ENCODE measurements at places on chromosomes 2 and 18.

DNA sequence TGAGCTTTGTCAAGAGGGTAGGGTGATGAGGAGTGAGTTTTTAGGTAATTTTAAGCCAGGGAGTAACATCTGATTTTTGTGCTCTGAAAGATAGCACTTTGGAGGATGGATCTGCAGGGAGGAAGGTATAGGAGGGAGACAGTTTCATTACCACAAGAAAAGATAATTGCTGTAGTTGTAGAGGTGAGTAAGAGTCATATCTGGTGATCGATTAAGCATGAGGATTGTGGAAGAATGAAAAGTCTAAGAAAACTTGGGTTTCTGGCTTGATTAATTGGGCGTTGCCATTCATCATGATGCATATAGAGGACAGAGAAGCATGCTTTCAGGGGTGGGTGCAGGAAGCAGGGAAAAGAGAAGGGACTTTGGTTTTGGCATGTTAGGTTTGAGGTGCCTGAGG lies 18.5 kb downstream of the KCMF1 start:
- peaks cover 2% of the 10 kb centered on the region for H3K36me3 ChIP-seq
- no peak overlapping the region for H3K4me3 ChIP-seq
- no peak overlapping the region for H3K27ac ChIP-seq
- no peak for DNase-seq
- no peaks in the 10 kb centered on the region for H3K27me3 ChIP-seq

- no peaks in the 10 kb centered on the region for H3K36me3 ChIP-seq
- no peak overlapping the region for H3K27ac ChIP-seq
- H3K4me3 ChIP-seq: no peak overlapping the region
- H3K27me3 ChIP-seq: no peaks in the 10 kb centered on the region
- no peaks in the 10 kb centered on the region for H3K4me1 ChIP-seq
These were observed 42.3 kb downstream of the SCN3A start for GRCh38 chr2:165161510-165161909.

DNA sequence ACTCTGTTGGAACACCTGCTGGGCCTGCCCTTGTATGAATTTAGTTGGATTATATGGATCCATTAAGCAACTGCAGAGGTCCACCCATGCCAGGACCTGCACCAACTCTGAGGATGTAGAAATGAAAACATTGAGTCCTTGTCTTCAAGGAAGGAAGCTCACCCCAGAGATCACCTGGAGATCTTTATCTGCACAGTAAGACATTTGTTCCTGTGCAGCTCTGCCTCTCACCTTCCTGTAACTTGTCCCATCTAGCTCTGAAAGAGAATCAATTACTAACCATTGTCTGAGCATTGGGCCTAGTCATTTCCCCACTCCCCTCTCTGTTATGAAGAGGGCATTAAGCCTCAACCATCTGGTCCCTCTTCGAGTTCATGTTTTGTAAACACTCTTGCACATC lies 105.2 kb upstream of the YWHAQ start:
- no peak for DNase-seq
- peak overlapping the region; percentile 35 for H3K27ac ChIP-seq
- peaks cover 38% of the 10 kb centered on the region for H3K4me1 ChIP-seq
- no peaks in the 10 kb centered on the region for H3K27me3 ChIP-seq

DNA sequence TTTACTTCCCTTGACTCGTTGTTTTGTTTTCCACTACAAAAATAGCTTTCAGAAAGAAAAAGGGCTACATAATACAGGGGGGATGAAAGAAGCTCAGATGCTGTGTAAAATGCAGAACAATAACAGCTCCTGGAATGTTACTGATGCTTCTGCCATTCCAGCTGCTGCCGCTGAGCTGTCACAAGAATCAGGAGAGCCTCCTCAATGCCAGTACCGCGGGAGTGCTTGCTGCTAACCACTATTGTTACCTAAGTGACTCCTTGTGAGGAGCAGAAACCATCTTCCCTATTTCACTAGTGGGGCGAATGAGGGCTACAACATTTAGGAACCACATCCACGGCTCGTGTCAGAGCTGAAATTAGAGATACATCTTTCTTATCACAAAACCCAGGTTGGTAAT lies 384.8 kb downstream of the GALR1 start:
- no peak overlapping the region for H3K4me3 ChIP-seq
- H3K27ac ChIP-seq: no peak overlapping the region
- no peaks in the 10 kb centered on the region for H3K36me3 ChIP-seq
- H3K27me3 ChIP-seq: no peaks in the 10 kb centered on the region
- no peaks in the 10 kb centered on the region for H3K4me1 ChIP-seq
- DNase-seq: no peak

- no peaks in the 10 kb centered on the region for H3K4me1 ChIP-seq
- no peak overlapping the region for H3K27ac ChIP-seq
- peaks cover 3% of the 10 kb centered on the region for H3K36me3 ChIP-seq
These were observed 30.3 kb downstream of the ICA1L start for GRCh38 chr2:202841090-202841867.

DNA sequence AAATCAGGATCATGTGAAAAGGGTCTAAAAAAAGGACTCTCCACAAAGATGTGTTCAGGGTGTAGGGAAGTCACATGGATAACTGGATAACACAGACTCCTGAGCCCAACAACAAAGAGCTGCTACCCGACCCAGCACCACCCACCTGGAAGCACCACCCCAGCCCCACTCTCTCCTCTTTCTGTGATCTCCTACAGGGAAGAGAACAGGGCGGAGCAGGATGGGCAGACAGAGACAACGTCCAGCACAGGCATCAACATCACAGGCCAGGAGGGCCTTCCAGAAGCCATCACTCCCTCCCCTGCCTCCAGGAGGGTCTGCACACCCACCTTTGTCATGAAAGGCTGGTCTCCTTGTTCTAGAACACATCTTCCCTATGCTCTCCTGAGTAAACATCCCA lies 1.3 kb upstream of the CIB4 start:
- H3K27me3 ChIP-seq: peaks cover 20% of the 10 kb centered on the region
- H3K36me3 ChIP-seq: no peaks in the 10 kb centered on the region
- H3K4me1 ChIP-seq: peaks cover 4% of the 10 kb centered on the region
- no peak for DNase-seq

- H3K27ac ChIP-seq: no peak overlapping the region
- no peak overlapping the region for H3K4me3 ChIP-seq
- no peak for DNase-seq
- no peaks in the 10 kb centered on the region for H3K4me1 ChIP-seq
These were observed 152.4 kb downstream of the ZFP36L2 start for GRCh38 chr2:43074052-43074451.

DNA sequence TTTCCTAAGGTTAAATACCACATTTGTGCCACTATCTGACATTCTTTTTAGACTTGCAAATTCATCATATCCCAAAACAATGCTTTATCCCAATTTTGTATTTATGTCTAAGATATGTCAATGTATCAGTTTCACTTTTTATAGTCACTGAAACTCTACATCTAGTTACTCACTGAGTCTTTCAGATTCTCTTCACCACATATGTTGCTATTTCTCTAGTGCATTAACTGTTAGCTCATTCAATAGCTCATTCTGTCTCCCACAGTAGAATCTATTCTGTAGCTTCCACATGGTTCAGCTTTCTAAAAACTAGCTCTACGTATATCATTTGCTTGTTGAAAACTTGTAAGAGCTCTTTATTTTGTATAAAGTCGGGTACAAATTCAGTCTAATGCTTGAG lies 1420.6 kb upstream of the NXPH2 start:
- DNase-seq: no peak
- H3K4me3 ChIP-seq: no peak overlapping the region

DNA sequence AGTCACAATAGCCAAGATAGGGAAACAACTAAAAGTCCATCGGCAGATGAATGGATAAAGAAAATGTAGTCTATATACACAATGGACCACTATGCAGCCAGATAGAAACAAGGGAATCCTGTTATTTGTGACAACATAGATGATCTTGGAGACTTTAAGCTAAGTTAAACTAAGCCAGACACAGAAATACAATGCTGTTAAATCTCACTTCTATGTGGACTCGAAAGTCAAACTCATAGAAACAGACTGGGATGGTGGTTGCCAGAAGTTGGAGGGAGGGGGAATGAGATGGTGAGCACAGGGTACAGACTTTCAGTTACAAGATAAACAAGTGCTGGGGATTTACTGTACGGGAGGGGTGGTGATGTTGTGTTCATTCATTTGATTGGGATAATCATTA lies 5.4 kb upstream of the CNDP1 start:
- no peaks in the 10 kb centered on the region for H3K4me1 ChIP-seq
- no peak for DNase-seq
- no peak overlapping the region for H3K4me3 ChIP-seq
- H3K27me3 ChIP-seq: peaks cover 4% of the 10 kb centered on the region
- H3K36me3 ChIP-seq: peaks cover 3% of the 10 kb centered on the region

DNA sequence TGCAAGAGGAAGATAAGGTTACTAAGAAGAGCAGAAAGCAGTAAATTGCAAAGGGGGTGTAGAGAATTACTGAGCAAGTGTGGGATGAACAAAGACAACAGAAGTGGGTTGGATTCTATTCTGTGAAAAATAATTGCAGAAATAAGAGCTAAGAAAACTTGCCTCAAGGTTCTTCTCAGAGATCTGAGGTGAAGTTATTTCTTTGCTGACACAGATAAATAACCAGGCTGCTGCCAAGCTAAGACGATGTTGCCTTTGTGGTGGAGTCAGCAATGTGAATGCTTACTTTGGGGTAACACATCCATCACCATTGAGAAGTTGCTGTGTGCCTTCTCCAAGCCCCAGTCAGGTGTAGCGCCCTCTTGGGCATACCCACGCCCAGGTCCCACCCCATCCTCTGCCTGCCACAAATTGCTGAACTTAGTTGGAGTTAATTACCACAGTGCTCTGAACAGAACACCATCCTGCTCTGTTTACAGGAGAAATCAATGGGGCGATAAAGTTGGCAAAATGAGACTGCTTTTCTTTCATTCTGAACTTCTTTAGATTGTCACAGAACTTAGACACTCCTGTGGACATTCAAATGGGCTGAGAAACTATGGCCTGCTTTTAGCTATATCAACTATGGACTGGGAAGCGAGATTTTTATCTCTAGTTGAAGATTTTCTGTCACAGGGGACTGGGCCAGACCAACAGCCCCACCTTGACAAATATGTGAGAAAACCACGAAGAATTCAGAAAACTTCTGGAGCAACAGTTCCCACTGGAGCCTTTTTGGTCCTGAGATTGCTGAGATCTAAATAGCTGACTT lies 283.6 kb downstream of the TMX3 start:
- peaks cover 2% of the 10 kb centered on the region for H3K4me1 ChIP-seq
- no peak for DNase-seq
- H3K27me3 ChIP-seq: no peaks in the 10 kb centered on the region

DNA sequence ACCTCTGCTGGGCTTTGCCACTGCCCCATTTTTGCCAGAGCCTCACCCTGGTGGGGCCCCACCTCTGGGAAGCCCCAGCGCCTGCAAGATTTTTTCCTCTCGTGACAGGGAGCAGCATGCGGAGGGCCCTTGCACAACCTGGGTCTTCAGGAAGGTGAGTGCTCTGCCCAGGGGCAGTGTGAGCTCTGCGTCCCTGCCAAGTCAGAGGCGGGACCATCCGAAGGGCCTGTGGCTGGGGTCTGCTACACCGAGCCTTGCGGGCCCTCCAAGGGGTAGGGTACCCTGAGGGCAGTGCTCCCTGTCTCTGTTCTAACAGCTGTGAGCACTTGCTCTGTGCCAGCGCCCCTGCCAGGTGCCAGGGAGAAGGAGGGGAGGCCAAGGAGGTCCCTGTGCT lies 5.8 kb upstream of the ODC1 start:
- no peak overlapping the region for H3K27ac ChIP-seq
- no peak overlapping the region for H3K4me3 ChIP-seq
- peaks cover 13% of the 10 kb centered on the region for H3K27me3 ChIP-seq
- no peak for DNase-seq
- H3K4me1 ChIP-seq: peaks cover 18% of the 10 kb centered on the region

DNA sequence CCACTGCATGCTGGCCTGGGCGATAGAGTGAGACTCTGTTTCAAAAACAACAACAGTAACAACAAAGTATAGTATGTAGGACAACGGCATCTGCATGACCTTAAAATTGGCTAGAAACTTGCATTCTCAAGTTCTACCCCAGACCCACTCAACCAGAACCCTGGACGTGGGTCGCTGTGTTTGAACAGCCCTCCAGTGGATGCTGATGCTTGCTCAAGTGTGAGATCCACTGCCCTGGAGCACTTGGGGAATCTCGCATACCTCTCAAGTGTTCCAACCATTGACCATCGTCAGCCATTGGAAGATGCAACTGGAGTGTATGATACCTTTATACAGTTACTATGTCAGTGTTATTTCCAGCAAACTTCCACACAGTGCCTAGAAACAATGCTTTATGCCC lies 435.9 kb downstream of the DCDC2C start:
- H3K4me3 ChIP-seq: no peak overlapping the region
- H3K27me3 ChIP-seq: no peaks in the 10 kb centered on the region
- no peak for DNase-seq
- H3K27ac ChIP-seq: no peak overlapping the region

DNA sequence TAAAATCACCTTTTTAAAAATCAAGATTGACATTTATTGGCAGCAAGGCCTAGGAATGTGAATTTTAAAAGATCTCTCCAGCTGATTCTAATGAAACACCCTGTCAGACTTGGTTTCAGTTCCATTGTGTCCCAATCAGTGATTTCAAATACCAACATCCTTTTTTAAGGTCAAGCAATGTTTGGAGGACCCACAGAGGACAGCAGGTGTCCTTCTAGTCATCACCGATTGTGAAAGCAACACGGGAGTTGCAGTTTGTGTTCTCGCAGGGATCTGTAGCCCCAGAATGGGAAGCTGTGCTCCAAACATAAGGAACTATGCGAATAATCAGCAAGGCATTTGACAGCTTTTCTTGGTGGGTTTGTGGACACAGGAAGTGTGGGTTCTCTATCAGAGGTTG lies 4.5 kb upstream of the KIDINS220 start:
- H3K27me3 ChIP-seq: no peaks in the 10 kb centered on the region
- H3K4me3 ChIP-seq: no peak overlapping the region
- H3K27ac ChIP-seq: no peak overlapping the region
- no peaks in the 10 kb centered on the region for H3K36me3 ChIP-seq
- no peaks in the 10 kb centered on the region for H3K4me1 ChIP-seq

- no peak overlapping the region for H3K27ac ChIP-seq
- H3K4me3 ChIP-seq: no peak overlapping the region
- H3K27me3 ChIP-seq: peaks cover 37% of the 10 kb centered on the region
- H3K4me1 ChIP-seq: peaks cover 6% of the 10 kb centered on the region
- H3K36me3 ChIP-seq: peaks cover 3% of the 10 kb centered on the region
These were observed 215.2 kb downstream of the VAPA start for GRCh38 chr18:10128921-10129501.

- H3K27me3 ChIP-seq: no peaks in the 10 kb centered on the region
- no peak overlapping the region for H3K4me3 ChIP-seq
- no peak for DNase-seq
- no peaks in the 10 kb centered on the region for H3K36me3 ChIP-seq
These were observed 21.3 kb downstream of the CYRIA start for GRCh38 chr2:16644221-16644925.

DNA sequence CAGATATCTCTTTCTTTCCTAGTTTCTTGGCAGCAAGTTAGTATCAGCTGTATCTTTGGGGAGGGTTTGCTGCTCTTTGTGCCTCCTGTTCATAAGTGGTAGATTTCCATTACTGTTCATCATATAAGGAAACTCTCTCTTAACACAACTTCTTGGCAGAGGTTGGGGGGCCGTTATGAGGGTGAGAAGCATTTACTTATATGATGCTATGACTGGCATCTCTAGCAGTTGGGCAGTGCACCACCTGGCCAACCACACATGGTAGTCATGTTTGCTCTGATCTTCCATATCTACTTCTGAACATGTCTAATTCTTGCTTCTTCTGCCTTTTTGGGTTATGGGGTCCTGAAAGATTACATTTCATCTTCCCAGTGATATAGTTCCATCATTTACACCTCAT lies 282.2 kb downstream of the CYRIA start:
- no peaks in the 10 kb centered on the region for H3K36me3 ChIP-seq
- no peaks in the 10 kb centered on the region for H3K4me1 ChIP-seq
- no peak for DNase-seq

- H3K4me1 ChIP-seq: no peaks in the 10 kb centered on the region
- DNase-seq: no peak
- H3K27ac ChIP-seq: no peak overlapping the region
- no peaks in the 10 kb centered on the region for H3K36me3 ChIP-seq
These were observed 117.8 kb downstream of the TTC32 start for GRCh38 chr2:19783935-19784334.
